Choroid plexus epithelial cell (primary cell): ENCODE measurements at places on chromosomes 16 and 17.

DNA sequence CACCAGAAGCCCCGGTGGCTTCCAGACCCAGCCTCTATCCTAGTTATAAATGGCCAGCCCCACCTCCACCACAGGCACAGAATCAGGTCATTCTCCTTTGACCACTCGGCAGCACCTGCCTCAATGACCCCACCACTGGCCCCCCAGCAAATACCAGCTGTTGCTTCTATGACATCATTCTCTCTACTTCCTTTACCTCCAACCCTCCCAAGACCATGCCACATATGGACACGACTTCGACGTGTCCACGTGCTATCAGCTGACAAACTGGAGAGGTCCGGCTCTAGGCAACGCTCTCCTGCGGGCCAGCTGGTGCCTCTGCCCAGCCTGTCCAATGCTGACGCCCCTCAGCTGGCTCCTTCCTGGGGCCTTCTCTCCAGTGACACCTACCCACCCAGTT, 5.9 kb downstream of the ALYREF start:
- no peak for DNase-seq

DNA sequence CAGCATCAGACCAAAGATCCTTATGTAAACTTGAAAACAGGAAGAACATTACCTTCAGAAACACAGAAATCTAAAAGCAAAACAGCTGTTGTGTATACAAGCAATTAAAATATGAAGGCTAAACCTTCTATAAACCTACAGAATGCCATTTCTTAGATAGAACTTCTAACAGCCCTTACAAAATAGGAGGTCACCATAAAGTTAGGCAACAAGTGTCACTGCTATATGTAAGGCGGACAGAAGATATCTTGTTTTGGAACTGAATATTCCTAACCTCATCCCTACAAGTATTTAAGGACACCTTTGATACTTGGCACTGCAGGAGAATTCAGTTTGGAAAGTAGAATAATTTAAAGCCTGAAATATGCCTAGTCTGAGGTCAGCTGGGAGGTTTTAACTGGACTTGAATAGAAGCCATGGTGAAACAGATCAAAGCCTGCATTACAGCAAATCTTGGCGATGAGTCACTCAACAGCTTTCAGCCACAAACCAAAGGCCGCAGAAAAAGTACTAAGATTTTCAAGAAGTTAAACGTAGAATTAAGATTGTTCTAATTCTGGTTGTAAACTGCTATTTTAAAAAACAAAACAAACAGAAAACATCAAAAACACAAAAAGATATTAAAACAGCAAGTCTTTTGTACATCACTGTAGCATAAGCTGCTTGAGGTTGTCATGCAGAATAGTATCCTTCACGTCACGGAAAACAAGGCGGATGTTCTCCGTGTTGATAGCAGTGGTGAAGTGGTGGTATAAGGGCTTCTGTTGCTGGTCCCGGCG, 42.7 kb downstream of the GNA13 start:
- peak; percentile 93 for DNase-seq

DNA sequence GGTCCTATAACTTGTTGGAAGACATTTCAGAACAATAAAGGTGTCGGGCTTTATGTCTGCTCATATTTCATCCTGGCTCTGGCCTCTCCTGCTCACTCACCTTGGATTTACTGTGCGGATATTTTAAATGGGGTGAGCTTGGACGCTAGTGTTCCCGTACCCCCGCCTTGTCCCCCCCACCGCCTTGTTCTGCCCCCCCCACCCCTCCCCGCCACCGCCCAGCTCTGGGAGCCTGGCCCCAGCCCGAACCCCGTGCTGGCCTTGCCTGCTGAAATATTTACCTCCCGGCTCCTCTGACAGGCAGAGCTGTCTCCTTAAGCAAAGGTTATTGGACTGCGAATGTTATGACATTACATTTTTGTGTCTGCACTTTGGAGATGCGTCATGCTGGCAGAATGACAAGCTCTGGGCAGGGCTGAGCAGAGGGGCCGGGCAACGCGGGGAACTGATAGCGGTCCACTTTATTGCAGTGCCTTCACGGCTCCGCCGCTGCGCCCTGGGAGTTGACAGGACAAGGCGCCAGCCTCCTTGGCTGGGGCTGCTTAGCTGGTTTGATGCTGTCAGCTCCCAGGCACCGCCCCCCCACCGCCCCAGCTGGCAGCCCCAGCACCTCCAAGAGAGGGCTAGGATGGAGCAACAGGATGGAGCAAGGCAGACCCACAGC, 222.5 kb upstream of the GSE1 start:
- peak; percentile 96 for DNase-seq

DNA sequence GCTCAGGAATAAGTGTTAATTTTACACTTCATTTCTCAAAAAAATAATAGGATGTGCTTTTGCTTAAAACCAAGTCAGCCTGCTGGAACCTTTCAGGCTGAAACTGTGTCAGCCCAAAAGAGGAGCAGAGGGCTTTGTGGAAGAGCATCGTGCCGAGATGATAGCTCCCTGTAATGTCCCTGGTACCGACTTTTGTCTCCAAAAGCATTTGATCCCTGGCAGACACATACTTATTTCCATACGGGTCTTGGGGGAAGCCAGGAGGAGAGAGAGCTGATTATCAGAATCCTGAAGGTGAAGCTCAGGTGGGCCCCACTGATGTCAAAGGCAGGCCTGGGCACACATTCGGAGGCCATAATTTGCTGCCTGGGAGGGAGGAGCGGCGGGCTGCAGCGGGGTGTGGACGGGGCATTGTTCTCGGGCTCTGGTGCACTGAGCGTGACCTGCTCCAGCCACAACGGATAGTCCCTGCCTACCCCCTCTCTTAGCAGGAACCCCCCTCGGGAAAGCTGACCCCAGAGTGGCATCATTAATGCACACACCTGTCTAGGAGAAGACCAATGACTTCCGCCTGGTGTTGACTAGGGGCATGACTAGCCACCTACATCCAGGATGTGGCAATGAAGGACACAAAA, 155.9 kb downstream of the C16orf78 start:
- DNase-seq, result no peak

DNA sequence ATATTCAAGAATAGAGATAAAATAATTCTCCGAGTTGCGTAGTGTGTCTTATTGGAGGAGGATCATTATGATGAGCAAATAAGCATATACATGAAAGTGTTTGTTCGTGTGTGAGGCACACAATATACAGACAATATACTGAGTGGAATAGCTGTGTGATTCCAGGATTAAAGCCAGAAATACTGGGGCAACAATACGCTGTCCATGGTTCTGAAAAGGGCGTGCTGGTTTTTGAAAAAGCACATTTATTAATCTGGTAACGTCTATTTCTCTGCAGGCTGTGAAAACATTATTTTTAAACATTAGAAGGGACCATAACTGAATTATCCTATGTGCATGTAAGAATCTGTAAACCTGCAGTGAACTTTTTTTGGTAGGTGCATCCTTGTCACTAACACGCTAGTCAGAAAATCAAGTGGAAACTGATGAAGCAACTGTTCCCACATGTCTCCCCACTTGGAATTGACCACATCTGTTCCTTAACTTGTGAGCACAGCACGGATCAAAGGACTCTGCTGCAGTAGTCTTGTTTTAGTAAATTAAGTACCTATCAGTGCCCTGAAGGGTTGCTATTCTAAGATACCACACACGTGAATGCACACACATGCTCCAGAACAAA, 346.0 kb downstream of the GRIN2A start:
- DNase-seq, result peak; percentile 7

DNA sequence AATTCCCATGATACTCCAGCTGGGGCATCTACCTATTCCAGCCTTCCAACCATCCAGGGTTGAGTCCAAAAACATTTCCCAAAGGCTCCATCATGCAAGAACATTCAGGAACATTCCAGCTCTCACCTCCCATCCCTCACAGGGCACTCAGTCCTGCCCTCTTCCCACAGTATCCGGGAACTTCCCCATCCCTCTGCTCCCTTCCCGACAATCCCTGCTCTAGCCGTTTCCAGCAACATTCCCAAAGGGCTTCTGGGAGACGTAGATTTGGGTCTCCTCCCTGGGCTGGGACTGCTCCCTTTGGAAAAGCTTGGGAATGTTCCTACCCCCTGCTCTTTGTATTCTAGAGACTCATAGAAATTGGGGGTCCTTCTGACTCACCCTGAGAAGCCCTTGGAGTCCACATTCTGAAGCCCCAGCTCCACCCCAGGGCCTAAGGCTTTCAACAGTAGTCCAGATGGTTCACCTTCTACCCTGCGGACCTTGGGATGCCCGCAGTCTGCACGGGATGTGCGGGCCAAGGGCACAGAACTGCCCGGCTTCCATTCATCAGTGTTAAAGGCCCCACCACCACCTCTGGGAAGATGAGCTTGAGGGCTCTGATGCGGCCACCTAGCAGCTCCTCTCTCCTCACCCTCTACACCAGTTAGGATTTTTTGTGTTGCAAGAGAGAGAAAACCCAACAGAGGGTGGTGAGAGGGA, 25.4 kb downstream of the NGFR start:
- DNase-seq, result no peak

DNA sequence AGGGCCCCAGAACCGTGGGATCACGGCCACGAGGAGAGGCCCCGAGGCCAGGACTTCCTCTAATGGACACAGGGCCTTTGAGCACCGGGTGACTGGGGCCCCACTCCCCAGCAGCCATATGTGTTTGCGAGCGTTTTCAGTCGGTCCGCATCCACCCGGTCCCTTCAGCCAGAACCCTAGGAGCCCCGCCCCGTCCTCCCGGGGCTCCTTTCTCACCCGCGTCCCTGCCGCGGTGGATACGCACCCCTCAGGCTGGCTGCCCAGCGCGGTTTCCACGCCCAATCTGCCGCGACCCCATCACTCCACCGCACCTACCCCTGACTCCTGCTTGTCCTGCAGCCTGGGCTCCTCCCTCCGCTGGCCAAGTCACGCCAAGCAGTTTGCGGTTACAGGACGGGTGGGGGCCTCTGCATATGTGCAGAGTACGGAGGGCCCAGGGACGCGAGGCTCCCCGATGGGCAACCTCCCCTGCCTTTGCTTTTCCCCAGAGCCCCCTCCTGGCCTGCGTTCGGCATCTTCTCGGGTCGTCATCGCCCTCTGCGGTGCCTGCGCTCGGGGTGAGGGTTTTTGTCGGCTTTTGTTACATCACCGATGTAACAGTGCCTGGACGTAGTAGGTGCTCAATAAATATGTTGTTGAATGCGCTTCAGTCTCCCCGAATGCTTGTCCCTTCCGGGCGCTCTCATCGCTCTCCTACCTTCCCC, 1.0 kb upstream of the TTYH2 start:
- no peak for DNase-seq

DNA sequence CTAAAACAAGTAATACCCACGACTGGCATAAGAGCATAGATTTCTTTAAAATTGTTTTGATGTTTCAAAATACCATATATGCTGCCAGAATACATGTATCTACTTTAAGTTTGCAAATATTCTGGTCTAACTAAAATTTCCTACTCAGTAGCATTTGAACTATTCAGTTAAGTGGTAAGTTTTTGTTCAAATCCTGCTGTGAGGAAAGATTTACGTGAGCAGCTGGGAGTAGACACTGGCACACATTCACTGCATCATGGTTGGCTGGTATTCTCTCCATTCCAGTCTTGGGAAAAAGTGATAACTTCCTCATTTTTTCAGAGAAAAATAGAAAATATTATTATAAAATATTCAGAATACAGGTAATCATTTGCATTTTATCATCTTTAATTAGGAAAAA, 133.6 kb downstream of the SKAP1 start:
- no peak for DNase-seq

- no peak for DNase-seq
Observed at GRCh38 chr17:1606352-1606985, 22.2 kb downstream of the SLC43A2 start.

DNA sequence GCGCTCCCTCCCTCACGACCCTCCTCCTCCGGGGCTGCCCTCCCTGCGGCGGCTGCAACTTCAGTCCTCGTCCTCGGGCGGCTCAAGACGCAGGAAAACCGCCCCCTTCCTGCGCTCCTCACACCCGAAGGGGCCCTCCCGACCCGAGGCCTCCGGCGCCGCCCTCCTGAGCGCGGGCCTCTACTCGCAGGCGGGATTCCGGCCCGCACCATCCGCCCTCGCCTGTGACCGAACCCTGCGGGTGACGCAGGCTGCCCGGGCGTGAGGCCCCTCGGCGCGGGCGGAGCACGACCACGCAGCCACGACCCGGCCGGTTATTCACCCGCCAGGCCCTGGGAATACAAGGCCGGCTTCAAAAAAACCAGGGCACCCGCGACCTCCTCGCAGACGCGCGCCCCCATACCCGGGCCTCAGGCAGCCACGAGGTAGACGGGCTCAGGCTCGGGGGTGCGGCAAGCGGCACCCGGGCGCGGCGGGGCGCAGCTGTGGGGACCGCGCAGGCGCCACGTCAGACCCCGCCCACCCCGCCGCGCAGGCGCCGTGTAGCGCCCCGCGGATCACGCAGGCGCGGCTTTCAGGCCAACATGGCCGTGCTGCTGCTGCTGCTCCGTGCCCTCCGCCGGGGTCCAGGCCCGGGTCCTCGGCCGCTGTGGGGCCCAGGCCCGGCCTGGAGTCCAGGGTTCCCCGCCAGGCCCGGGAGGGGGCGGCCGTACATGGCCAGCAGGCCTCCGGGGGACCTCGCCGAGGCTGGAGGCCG, at the start of gene SPG7:
Gene SPG7 (plus strand): TSS at position 570 of the 757 bp plus-strand sequence. CDS start 15 bp downstream, at position 585.
- peak; percentile 90 for DNase-seq

DNA sequence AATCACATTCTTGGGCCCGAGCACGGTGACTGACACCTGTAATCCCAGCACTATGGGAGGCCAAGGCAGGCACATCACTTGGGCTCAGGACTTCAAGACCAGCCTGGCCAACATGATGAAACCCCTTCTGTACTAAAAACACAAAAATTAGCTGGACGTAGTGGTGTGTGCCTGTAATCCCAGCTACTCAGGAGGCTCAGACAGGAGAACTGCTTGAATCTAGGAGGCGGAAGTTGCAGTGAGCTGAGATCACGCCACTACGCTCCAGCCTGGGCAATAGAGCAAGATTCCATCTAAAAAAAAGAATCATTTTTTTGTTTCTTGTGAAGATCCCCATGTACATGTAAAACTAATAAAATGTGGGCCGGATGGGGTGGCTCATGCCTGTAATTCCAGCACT, 53.1 kb upstream of the ATF7IP2 start:
- DNase-seq, result no peak

DNA sequence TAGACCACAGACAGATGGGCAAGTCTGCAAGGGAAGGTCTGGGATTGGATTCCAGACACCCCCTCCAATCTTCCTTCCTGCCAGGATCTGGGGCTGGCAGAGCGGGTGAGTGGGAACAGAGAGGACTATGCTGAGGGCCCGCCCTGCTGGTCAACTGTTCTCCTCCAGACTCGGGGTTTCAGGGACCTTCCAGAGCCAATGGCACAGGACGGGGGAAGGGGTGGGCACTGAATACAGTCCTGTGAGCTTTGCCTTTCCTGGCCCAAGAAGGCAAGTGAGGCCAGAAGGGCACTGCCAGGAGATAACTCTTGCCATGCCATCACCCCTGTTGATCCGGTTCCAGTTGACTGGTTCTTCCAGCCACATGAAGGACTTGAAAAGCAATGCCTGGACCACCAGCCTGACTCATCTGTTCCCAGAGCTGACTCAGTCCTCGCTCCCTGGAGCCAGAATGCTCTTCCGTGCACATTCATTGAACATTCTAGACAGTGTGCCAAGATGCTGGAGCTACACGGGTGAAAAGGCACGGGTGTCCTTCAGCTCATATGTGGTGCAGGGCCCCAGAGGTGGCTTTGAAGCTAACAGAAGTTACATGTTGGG, 533 bp upstream of the MEFV start:
- peak; percentile 7 for DNase-seq
